ENCODE measurements at places on chromosomes 5 and 9.

GRCh38 chr9:136511670-136512592 is 29.1 kb upstream of the SEC16A start:
- DNase-seq = no peak

GRCh38 chr9:133562611-133563290 is 28.2 kb downstream of the ADAMTSL2 start:
- DNase-seq = no peak

DNA sequence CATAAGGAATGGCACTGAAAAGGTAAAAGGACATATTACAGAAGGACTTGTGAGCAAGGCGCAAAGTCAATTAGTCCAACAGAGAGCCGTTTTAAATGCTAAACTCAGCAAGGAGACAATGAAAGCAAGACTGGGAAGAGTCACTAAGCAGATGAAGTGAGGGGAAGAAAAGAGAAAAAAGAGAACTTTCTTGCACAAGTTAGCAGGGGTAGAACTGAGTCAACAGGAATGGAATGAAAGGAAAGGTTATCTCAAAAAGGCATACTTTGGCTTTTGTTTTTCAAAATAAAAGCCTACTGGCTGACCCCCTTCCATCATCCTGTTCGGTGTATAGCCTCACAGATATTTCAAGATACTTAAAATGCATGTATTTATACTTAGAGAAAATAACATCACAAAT is 75.0 kb downstream of the NR6A1 start:
- no peak for DNase-seq

DNA sequence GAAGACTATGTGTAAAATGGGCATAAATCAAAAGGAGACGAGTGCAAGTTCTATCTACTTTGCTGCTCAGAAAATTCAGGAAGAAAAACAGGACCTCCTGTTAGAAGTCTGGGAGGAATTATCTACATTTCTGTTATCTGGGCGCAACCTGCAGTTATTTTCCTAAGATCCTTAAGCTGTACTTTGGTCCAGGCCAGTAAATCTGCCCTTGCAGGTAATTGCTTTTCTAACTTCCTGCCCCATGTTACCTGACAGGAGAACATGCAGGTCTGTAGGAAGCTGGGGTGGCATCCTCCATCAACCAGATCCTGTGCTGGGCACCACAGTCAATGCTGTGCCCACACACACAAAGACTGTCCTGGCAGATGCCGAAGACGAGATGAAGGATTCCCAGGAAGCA is 5.7 kb downstream of the CCNJL start:
- DNase-seq = no peak

- no peak for DNase-seq
Measured at GRCh38 chr9:112881331-112881730, 9.3 kb downstream of the SLC46A2 start.

GRCh38 chr9:114677418-114677817 is 4.6 kb downstream of the TEX48 start:
- DNase-seq = no peak

DNA sequence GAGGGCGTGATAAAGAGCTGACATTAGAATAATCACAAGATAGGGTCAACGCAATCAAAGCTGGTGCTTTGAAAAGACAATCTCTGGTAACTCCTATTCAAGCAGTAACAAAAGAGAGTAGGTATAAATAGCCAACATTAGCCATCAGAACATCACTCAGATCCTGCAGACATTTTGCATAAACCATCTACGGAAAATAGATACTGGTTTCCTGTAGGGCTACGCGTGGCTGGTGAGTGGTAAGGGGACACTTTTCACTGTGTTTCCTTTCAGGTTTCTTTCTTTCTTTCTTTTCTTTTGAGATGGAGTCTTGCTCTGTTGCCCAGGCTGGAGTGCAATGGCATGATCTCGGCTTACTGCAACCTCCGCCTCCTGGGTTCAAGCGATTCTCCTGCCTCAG is 22.3 kb downstream of the TTF1 start:
- DNase-seq = no peak

DNA sequence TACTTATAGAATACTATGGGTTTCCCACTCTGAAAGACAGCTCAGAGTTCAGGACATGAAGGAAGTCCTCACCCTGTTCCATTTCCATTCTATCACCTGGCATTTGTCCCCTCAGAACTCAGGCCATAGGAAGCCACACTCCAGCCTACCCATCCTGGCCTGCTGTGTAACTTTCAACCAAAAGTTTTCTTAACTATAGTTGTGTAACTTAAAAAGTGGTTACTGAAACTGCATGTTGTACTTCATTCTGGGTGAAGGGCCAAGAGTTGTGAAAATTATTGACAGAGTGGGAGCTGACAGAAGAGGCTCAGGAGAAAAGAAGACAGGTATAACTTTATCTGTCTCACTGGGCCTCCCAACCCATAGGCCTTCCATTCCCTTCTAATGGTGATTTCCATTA is 212.5 kb downstream of the RAB3C start:
- no peak for DNase-seq

DNA sequence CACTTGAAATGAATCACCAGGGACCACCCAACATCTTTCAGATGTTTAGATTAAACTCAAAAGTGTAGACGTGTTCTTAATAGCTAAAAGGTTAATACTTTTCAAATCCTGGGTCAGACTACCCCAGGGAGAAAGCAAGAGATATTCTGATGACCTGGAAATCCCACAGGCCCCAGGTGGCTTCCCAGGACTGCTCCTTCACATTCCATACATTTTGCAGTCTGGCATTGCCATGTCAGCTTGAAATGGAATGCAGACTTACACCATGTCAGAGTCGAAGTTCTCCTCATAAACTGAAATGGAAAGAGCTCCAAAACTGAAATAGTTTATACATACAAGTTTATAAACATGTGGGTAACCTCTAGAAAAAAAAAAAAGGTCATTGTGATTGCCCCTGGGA is 61.5 kb downstream of the TMEM167A start:
- no peak for DNase-seq

DNA sequence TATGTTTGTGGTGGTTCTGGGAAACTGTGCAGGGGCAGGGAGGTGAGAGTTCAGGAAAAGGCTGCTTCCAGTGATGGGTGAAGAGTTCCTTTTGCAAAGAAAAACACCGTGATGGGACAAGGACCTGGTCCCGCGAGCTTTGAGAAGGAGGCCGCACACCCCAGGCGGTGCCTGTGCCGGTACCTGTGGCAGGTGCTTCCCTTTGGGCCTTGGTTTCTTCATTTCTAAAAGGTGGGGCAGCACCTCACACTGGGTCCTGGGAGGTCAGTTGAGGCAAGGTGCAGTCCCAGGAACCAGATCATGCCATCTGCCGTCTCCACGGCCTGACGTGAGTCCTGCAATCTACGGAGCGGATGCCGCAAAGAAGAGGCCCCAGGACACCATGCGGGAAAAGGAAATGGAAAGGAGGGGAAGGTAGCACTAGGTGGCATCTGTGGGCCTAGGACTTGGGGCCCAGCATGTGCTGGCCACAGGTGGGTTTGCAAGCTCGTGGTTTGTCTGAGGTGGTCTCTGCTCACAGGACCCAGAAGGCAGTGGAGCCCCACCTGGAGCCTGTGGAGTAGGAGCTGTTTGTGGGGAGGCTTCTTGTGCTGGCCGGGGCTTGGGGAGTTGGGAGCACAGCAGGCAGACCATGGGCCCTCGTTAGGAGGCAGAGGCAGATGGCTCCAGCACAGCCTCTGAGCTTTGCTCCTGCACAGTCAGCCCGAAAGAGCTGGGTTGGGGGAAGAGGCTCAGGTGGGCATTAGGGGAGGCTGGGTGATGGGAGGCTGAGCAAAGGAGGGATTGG is 131.6 kb downstream of the CACNA1B start:
- DNase-seq = no peak

GRCh38 chr5:150108711-150109514 is 22.6 kb upstream of the CSF1R start:
- DNase-seq = no peak

DNA sequence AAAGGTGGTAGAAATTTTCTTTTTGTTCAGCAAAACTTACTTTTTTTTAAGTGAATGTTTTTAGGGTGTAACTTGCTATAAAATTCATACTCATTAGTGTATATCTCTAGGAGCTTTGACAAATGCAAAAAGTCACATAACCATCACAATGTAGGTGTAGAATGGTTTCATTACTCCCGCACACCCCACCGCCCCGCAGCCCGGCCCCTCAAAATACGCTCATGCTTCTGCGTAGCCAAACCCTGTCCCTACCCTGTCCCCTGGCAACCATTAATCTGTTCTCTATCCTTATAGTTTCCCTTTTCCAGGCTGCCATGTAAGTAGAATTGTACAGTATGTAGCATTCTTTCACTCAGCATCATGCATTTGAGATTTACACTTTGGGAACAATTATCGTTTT is 9.2 kb upstream of the PRLR start:
- no peak for DNase-seq

DNA sequence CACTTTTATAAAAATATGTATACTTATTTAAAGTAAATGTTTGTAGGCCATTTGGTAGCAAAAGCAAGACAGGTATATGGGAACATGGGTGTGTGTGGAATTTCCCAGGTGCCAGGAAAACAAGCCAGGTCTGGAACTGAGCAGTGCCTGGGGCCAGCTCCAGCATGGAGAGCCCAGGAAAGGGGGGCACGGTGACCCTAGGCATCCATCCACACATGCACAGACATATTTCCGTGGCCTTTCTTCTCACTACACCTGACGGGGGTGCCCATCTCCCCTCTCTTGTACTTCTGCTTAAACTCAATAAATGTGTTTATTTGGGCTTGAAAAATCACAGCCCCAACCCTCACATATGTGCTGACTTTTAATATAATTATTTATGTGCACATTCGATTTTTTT is 31.2 kb upstream of the CXCL14 start:
- DNase-seq = no peak

DNA sequence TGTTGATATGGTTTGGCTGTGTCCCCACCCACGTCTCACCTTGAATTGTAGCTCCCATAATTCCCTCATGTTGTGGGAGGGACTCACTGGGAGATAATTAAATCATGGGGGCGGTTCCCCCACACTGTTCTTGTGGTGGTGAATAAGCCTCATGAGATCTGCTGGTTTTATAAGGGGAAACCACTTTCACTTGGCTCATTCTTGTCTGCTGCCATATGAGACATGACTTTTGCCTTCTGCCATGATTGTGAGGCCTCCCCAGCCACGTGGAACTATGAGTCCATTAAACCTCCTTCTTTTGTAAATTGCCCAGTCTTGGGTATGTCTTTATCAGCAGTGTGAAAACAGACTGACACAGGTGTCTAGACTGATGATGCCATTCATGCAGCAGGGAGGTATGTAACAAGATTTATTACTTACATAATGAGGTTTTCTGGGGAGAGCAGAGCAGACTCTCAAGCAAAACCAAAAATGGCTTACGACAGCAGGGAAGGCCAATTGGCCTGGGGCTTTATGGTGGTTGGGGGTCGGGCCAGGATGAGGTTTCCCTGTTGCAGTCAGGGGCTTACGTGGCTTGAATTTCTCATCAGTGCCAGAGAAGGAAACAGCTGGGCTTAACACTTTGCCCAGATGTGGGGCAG is 9.5 kb upstream of the COMMD10 start:
- DNase-seq = no peak

DNA sequence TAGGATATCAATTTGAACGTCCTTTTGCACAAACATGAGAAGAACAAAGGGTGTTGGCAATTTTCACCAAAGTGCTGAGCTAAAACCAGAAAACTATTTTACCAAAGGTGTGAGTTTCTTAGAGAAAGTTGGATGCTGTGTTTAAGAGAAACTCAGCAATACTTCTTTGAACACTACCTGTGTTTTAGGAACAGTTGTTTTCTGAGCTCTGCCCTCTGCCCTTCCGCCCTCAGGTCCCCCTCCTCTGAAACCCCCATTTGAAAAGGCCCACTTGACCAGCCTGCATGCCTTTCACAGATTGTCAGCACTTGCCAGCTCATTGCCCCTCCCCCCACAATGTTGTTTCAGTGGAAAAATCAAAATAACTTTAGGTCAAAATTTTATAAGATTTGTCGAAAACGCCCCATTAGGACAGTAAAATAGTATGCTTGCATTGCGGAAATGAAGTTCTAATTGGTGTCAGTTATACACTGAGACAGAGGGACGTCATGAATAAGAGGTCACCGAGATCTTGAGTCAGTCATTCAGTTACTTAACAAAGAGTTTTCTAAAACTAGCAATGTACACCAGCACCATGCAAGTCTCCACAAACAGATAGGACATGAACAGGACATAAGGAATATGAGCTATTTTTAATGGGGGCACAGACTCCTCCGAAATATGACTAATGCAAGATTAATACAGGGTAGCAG is 61.9 kb upstream of the IL7R start:
- no peak for DNase-seq

DNA sequence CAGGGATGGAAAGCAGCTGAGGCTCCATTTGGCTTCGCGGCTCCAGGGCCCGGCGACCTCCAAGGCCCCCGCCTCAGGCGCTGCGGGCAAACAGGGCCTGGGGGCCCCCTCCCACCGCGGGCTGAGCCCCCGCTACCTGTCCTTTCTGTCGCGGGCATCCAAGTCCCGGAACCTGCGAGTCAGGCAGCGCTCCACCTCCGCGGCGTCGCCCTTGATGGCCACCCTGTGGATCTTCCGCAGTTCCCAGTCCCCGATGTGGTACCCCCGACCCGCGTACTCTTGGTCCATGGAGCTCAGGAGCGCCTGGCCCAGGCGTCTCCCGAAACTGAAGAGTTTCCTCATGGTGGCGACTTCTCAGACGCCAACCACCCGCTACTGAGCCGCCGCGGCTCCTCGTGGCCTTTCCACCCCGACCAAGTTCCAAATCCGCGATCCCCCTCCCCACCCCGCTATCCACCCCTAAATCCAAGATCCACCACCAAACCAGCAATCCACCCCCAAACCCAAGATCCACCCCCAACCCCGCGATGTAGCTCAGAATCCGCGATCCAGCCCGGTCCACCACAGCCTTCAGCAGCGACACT is 86.5 kb upstream of the CCDC180 start:
- DNase-seq = no peak

DNA sequence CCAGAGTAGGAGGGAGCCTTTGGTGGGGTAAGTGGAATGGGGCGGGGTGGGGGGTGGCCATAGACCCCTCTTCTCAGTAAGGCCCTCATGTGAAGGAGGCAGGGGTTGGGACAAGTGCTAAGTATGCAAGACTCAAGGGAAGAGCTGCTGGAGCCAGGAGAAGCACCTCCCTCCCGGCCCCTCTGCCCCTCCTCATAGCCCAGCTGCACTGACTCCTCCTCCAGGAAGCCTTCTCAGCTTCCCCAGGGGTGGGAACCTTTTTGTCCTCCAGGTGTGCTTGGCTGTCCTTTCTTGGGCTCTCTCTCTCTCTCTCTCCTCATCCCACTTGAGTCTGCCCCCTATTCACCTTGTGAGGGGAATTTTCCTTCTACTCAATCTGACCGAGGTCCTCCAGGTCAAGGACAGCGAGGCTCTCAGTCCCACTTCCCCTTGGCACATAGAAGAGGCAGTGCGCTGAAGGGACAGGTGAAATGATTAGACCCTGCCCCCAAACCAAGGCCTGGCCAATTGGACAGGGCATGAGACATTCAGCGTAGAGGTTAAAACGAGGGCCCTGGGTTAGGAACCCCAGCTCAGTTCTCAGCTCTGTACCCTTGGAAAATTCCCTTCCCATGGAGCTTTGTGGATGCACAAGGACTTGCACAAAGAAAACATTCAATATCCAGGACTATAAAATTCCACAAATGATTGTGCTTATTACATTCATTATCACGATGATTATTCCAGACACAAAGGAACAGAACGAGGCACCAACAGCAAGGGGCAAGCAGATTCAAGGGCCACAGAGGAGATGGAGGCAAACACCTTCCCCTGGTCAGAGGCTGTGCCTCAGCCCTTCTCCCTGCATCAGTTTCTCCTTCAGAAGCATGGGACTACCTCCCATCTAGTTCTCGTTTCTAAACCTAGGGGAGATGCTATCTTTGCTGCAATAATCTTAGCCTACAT is 45.6 kb upstream of the IL17B start:
- no peak for DNase-seq

- DNase-seq = no peak
Measured at GRCh38 chr9:2181792-2182191, 166.6 kb downstream of the SMARCA2 start.
